ENCODE measurements at places on chromosomes 11 and 22. TPM values are rescaled to one million over a fixed set of nuclear protein-coding genes. Genes with fewer than 3 reads are reported as not detected.
A peak's percentile ranks its signal among the peaks of the same experiment; 100 is the strongest.

C11orf87 gene
- not detected for total RNA-seq

DNA sequence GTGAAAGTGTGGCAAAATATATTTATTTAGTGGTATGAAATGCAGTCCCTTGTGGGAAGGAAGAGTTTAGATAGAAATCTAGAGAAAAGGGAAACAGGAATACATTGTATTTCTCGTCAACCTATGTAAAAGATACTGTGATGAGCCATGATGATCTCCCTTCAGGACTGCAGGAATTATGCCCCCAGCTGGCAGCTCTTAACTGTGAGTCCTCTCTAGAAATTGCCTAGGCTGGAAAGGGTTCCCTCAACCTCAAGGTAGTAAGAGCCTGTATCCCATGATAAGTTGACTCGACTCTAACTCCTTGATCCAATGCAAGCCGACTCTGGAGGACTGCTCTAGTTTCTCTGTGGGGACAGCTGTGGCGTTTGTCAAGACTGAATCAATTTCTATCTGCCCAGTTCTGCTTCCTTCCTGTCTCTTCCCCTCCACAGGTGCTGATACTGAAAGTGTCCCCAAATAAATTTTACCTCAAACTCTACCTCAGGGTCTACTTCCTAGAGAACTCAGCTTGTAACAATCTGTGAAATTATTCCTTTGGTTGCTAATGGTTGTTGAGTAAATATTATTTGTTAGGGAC lies 897.3 kb downstream of the METTL15 start:
- DNase-seq: no peak

DNA sequence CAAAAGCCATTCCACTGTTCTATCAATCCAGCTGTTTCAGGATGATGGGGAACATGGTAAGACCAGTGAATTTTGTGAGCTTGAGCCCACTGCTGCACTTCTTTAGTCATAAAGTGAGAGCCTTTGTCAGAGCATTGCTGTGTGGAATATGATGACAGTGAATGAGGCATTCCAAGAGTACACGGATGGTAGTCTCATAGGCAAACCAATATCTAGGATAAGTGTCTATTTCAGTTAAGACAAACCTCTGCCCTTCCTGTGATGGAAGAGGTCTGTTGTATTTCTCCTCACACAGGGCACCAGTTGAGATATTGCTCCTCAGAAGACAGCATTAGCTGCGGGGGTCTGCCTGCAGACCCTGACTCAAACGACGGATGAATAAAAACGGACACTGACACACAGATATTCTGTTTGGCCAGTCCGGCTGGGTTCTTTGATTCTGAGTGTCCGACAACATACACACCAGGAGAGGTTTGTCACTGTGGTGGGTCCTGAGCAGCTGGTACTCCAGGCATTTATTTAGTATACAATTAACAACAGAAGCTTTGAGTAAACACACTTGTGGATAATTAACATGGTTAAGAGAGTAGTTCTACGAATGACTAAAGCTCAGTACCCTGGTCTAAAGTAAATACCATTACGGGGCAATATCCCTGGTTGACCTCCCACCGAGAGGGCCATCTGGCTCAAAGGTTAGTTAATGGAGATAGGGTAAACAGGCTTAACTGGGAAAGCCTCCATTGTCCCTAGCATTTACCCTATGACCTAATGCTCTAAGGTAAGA lies 121.7 kb downstream of the ZNF280B start:
- DNase-seq: no peak

MTFP1 gene
- total RNA-seq: 11.3 TPM

- DNase-seq: no peak
Observed at GRCh38 chr11:27663326-27663725, 36.9 kb downstream of the BDNF start.

PRG3 gene
- total RNA-seq: not detected

EXPH5 gene
- total RNA-seq: 2.2 TPM

DNA sequence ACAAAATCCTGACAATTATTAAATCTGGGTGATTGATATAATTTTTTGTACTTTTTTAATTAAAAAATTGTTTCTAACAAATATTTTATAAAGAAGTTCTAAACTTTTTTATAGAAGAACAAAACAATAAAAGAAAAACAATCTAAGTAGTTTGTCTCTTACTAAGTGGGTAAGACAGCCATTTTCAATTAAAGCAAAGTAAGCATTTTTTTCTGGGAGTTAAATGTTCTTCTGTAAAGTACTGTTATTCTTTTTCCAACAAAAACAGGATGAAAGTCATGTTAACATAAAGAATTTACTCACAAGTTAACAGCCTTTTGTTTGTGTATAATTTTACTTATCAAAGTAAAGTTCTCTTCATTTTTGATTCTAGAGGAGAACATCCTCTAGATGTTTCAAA lies 1029.9 kb downstream of the JRKL start:
- no peak for DNase-seq

DNA sequence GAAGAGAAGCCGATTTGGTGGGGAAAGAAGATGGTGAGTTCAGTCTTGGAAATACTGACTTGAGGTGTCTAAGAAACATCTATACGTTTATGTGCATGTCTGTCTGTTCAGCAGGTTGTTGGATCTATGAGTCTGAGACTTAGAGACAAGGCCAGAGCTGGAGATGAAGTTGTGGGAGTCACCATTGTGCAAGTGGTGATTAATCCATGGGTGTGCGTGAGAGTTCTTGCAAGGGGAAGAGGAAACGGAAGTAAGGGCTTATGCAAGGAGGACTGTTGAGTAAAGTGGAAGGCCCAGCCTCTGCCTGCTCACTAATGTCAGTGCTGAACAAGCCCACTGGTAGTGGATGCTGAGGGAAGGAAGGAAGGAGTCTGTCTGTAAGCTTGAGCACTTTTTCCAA lies 9.7 kb downstream of the TMEM45B start:
- DNase-seq: peak; percentile 76

- peak; percentile 15 for DNase-seq
Observed at GRCh38 chr11:70471254-70471653, 72.9 kb downstream of the CTTN start.

DNA sequence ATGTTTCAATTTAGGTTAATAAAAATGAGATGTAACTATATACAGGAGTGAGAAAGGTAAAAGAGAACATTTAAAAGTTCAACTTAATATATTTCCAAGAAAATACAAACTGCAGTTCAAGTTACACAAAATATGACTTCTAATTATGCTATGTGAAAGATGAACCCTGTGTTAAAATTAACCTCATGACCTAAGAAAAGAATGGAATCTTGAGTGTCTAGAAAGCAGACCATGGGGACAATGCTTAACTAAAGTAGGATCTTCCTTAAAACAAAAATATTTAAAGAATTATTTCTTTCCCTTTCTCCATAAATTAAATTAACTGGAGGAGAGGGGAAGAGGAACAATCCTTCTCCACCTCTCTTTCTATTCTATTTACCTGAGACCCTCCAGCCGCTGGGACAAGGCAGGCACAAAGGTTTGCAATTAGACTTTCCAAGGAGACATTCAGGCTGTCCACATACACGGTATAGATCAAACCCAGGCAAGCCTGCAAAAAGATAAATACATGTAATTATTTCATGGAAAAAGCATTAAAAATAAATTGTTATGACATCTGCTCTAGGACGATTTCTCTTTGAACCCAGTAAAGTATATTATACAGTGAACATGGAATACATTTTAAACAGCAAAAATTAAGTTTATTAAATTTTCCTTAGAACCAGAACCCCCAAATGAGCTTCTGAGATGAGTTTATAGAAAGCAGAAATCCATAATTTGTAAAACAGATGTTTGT lies 264.5 kb downstream of the SBF2 start:
- no peak for DNase-seq

PAMR1 gene
- 493 TPM for total RNA-seq

DNA sequence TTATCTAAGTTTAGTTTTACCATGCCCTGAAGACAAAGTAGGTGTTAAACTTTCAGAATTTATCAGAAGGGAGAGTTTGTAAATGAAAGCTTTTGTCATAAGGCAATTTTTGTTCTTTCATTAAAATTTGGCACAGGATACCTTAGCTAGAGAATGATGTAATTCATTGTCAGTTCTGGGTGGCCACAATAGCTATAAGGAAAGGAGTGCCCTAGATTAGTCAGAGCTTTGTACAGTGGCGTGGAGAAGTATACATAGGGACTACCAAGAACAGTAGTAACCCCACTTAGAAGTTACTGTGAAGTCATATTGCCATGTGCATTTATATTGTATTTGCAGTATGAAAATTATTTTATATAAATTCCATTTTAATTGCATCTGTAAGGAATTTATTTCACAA lies 126.3 kb upstream of the CARD18 start:
- no peak for DNase-seq

GRCh38 chr22:42860968-42861367 lies 3.9 kb upstream of the ARFGAP3 start:
- DNase-seq: no peak

GRCh38 chr22:43128928-43129424 lies 14.2 kb downstream of the MCAT start:
- no peak for DNase-seq

DNA sequence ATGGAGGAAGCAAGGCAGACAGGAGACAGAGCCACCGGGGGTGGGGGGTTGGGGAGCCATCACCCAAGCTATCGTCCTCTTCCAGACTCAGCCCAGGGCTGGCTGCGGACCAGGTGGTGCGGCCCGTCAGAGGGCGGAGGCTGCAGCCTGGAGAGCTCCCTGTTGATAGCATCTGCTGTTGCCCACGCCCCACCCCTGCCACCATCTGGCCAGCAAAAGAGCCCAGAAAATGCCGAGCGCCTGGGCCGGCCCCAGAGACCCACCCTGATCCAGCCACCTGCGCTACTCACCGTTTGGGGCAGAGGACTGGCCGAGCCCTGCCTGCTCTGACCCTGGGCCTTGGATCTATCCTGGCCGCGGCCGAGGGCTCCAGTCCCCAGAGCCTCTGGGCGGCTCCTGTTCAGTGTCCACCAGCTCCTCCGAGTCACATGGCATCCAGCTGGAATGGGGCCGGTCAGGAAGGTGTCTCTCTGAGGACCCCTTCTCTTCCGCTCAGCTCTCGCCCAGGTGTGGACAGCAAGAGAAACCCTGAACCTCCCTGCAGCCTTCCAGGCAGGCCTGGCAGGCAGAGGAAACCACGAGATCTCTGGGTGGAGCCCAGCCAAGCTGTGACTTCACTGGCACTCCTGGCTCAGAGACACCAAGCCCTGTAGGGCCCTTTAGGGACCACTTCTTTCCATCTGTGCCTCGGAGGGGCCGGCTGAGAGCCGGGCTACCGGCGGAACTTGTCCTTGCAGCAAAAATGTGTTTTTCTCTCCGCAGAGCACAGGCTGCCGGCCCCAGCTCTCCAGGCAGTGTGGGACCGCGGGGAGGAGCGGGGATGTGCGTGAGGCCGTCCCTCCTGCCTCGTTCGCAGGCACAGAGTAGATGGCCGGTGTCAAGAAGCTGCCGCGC lies at the start of gene MRGPRE:
MRGPRE (minus strand) TSS at position 567 of the 894 bp plus-strand sequence. CDS start 3,618 bp downstream, outside the sequence.
- DNase-seq: peak; percentile 5

DNA sequence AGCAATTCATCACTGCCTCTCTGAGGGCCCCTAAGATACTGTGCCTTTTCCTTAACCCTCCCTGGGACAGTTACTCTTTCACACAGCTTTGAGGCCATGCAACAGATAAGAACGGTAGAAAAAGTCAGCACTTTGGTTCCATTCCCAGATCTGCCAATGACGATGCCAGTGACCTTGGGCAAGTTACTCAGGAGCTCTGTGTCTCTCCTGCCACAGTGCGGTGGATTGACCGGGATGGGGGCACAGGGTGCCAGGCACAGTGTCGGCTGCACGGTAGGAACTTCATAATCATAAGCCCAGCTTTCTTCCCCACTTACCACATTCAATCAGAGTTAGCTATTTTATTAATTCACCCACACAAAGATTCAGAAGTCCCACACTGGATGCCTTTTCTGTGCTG lies 1041.8 kb downstream of the TBC1D22A start:
- DNase-seq: no peak

PDGFD gene
- total RNA-seq: 4.8 TPM

All from fibroblast of villous mesenchyme (primary cell).